ENCODE measurements at places on chromosomes 7 and 10.

GRCh38 chr7:24821045-24821753 is 63.9 kb upstream of the GSDME start:
- DNase-seq, result peak; percentile 34

DNA sequence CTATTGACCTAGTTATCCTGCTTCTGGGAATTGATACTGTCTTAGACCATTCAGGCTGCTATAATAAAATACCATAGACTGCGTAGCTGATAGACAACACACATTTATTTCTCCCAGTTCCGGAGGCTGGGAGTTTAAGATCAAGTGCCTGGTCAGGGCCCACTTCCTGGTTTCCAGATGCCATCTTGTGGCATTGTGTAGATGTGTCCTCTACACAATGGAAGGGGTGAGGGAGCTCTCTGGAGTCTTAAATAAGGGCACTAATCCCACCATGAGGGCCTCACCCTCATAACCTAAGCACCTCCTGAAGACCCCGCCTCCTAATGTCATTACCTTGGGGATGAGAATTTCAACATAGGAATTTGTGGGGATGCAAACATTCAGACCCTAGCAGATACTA is 62.4 kb downstream of the SLC35B4 start:
- no peak for DNase-seq

DNA sequence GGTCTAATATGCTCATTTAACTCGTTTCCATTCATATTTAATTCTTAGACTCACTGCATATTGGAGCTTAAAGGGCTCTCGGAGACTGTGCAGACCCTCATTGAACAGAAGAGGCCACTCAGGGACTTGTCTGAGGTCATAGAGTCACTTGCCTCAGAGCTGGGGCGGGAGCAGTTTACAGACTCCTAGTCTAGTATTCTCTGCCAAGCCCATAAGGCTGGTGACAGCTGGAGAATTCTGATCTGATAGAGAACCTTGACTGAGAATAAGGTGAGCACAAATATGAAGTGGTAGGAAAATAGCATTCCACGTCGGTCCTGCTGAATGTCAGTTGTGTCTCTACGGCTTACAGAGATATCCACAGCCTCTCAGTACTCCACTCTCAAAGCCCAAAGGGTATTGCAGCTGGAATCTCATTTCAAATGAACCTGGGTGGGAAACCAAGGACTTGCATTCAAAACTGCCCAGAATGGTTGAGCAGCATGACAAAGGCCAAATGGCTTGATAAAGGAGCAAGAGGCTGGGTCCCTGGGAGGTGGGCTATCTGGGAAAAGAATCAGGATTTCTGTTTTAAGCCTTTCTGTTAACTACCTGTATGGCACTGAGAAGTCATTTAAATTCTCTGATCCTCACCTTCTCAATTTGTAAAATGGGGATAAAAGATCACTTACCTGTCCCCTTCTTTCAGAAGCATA is 283.2 kb downstream of the SORCS3 start:
- no peak for DNase-seq

DNA sequence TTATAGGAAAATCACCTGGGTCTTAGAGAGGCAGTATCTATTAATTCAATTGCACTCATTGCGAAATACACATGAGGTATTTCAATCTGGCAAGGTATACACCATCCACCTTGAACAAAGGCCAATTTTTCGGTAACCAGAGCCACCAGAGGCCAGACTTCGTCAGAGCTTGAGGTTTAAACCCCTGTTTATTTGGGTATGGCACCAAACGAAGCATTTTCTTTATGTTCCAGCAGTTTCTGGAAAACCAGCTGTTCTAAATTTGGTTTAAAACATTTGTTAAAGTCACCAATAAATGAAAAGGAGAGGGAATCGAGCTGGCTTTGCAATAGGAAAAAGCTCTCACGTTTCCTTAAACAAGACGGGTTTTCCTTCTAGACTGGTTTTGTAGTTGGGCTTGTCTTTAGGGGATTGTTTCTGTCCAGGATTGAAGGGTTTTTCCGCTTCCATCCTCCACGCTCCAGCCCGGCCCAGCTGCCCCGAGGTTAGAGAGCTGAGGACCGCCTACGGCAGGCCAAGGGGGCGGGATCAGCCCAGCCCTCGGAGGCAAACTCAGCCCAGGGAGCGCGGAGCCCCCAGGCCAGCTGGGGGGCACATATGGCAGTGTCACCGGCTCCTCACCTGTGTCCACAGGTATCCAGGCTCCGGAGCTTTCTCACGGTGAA is 539.4 kb upstream of the MGMT start:
- no peak for DNase-seq

DNA sequence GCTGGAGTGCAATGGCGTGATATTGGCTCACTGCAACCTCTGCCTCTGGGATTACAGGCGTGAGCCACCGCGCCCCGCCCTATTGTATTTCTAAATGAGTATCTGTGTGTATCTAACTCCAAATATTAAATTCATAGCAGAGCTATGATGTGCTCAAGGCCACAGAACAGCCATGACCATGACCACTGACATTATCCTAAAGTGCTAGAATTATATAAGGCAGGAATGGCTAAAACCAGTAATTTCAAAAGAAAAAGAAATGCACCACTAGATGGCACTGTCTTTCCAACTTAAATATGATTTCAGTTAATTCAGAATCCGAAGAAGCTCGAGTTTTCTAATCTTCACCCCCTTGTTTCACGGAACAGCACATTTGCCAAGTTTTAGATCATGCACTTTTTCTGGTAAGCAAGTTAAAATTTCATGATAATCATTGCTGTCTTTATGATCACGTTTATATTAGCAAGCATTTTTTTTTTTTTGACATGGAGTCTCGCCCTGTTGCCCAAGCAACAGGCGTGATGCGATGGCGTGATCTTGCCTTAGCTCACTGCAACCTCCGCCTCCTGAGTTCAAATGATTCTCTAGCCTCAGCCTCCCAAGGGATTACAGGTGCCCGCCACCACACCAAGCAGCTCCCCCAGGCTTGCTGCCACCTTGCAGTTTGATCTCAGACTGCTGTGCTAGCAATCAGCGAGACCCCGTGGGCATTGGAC is 65.3 kb downstream of the OR13A1 start:
- no peak for DNase-seq

GRCh38 chr7:1768832-1769231 is 98.8 kb downstream of the ELFN1 start:
- no peak for DNase-seq

DNA sequence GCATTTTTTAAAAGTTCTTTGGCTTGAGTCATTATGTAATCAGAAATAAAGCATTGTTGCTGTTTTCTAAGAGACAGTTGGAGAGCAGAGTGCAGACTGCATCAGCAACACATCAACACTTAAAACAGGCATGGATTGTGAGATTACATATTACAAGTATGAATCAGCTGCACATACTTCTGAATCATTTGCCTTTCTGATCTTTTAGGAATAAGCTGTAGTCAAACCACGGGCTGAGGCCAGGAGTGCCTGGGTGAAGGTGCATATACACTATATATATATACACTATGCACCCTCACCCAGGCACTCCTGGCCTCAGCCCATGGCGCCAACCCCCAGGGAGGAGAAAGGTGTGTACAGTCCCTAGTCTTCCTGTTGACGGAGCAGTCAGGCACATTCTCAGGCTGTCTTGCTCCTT is 52.4 kb upstream of the DLX6 start:
- no peak for DNase-seq

GRCh38 chr10:107814865-107815487 is 650.5 kb upstream of the SORCS1 start:
- DNase-seq, result no peak

DNA sequence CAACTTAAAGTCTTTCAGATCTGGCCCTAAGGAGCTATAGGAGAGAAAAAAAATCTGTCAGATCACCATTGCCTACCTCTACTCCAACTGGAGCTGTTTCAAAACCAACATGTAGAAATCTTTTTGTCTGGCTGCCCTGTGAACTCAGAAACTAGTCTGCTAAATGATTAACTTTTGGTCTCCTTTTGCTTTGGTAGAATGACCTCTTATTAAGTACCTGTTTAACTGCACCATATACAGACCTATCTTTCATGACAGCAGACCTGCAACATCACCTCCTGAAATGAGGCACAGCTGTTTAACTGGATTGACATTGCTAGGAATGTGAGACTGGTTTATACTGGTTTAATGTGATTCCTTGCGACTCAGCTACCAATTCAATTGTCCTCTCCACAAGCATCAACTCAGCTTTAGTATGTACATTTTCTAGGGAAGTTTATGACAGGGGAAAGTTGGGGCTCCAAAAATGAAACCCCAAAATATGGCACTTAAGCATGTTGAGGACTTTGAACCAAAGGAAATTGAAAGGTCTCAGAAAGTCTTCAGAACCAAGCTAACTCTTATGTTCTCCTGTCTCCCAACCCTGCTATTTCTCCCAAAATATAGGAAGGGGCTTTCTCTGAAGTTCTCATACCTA is 1.8 kb downstream of the CYP3A43 start:
- no peak for DNase-seq

DNA sequence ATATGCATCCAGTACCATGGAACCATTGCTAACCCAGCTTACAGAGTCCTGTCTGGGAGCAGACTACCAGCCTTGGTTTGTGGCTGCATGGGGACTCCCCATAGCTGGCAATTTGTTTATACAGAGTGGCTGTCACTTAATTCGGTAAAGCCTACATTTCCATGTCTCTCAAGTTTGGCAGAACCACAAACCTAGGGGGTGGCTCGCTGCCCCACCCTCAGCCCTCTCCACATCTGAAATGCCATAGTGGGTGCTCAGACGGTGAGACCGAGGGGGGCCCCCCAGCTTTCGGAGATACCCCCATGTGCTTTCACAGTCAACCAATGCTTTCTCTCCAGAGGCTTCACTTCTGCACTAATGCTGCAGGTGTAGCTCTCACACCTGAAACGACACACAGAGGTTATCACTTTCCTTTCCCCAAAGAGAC is 75.5 kb upstream of the KAT6B start:
- DNase-seq, result no peak

GRCh38 chr10:20871970-20872369 is 25.1 kb downstream of the NEBL start:
- no peak for DNase-seq

DNA sequence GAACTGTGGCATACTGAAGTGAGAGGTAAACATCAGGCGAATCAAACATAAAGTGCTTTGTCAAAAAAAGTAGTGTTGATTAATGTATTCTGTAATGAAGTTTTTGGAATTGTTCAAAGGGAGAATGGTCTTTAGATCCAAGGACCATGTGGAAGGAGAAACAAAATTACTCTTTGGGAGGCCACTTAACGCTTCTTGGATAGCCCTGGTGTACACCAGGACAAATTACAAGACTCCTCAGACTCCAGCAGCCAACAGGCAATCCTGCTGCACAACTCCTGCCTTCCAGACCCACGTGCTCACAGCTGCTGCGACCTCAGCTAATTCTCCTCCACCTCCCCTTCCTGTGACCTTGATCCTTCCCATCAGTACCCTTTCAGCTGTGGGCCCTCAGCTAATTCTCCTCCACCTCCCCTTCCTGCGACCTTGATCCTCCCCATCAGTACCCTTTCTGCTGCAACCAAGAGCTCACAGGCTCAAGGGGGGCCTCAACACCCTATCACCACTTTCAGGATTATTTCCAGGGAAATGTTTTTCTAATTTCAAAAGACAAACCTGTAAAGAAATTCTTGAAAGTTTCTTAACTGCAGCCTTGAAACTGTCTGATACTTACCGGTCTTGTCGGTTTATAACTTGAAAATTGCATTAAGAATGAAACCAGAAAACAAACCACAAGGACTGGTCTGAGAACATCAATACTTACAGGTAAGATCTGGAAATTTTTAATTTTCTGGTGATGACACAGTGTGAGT is 29.7 kb upstream of the DDC start:
- DNase-seq, result no peak

DNA sequence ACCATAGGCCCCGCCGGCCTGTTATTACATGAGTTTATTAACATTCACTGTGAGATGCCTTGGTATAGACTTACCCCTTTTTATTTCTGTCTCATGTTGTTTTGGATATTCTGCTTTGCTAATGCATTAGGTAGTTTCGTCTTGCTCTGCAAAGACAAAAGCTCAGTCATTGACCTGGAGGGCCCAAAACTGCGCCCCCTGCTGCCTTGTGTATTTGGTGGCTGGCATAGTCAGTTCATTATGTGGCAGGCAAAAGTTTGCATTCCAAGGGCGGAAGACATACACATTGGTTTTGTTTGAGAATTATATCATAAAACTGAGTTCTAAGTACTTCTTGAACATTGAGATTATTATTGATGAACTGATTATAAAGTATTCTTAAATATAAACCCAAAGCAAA is 372.5 kb downstream of the SDK1 start:
- DNase-seq, result no peak

DNA sequence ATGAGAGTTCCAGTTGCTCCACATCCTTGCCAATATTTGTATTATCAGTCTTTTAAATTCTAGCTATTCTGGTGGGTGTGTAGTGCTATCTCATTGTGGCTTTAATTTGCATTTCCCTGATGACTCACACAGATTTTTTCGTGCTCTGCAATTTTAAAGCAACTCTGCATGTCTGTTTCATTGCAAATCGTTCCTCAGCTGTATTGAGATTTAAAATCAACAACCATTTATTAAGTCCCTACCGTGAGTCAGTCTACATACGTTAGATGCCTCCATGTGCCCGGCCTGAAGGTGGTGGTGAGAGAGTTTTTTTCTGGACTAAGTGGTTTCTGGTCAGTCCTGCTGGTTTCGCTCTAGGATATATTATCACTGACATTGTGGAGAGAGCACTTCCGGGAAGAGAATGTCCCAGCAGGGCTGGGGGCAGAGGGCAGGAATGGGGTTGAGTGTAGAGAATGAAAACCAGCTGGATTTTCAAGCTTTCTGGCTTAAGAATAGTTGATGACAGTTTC is 8.4 kb upstream of the HYCC1 start:
- no peak for DNase-seq

GRCh38 chr7:92584953-92585352 is 5.2 kb downstream of the FAM133B start:
- DNase-seq, result no peak

GRCh38 chr10:123129618-123130271 is 6.0 kb upstream of the HMX3 start:
- DNase-seq, result no peak

- DNase-seq, result no peak
Observed at GRCh38 chr10:75105576-75106197, 5.8 kb upstream of the SAMD8 start.

DNA sequence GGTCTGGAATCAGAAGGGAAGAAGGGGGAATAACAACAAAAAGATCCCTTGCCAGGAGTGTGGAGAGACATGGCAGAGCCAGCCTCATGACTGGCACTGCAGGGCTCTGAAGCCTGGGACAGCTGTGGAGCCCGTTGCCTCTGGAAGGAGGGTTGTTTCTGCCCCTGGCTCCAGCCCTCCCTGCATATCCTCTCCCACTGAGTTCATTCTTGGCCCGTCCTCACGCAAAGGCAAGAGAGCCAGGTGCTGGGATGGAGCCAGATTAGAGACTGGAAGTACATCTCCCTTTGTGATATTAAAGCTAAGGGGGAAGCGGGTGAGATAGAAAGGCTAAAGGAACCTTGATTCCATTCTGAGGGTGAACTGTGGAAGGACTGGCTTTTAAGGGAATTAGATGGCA is 141.5 kb upstream of the NPVF start:
- DNase-seq, result no peak

Measured in SIG-M5 (cell line).